GM10248 (cell line): ENCODE measurements at places on chromosomes 11 and 22.

DNA sequence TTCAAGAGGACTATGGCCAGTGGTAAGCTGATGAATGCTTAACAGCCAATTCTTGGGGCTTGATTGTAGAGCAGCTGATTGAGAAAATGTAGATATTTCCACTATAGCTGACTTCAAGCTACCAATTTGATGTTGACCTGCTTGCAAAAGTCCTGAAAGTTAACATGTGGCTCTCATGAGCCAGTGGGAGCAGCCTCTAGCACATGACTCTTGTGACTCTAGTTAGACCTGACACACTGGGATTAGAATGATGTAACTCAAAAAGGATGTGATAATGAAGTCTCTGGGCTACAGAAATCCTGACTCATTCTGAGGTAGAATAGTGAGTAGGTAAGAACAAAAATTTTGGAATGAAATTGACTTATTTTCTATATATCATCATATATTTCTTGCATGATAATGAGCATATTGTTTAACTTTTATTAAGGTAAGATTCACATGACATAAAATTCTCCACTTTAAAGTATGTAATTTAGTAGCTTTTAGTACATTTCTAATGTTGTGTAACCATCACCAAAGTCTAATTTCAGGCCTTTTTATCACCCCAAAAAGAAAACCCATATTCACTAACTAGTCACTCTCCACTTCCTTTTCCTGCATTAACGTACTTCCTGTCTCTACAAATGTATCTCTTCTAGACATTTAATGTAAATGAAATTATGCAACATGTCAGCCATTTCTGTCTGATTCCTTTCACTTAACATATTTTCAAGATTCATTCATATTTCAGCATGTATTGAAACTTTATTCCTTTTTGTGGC is 16.1 kb upstream of the OR52H1 start:
- DNase-seq = no peak

- no peak for DNase-seq
Observed at GRCh38 chr22:17117890-17118289, 3.3 kb downstream of the TMEM121B start.

DNA sequence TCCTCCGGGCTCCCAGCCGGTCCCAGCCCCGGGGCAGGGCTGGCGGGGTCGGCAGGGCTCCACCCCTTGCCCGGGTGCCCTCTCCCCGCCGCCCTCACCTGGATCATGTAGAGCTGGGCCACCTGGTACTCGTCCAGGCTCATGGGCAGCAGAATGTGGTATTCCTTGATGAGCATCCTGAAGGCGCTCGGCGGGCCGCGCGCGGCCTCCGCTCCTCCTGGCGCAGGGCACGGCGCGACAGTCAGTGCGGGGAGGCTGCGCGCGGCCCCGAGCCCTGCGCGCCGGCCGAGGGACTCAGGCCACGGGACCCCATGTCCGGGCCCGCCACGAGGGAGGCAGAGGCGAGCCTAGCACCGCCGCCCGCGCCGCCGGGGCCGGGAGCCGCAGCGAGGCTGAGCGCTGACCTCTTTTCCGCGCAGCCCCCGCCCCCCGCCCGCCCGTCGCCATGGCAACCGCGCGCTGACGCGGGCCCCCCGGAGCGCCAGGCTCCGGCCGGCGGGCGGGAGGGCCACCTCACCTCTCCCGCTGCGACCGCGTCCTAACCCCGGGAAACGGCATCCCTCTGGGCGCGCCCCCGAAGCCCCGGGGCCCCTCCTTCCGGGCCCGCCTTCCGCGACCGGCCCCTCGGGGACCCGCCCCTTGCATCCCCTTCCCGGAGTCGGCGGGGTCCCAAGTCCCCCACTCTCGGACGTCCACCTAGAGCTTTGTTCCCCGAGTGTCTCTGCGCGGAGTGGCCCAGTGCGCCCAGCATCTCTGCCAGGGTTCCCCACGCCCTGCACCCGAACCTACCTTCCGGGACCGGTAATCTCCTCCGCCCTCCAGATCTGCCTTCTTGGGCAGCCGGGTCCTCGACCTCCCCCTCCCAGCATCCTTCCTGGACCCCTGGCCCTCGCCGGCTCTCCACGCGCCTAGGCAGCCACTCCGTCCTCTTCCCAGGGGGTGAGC is 886 bp downstream of the PITPNM1 start:
- peak; percentile 51 for DNase-seq

DNA sequence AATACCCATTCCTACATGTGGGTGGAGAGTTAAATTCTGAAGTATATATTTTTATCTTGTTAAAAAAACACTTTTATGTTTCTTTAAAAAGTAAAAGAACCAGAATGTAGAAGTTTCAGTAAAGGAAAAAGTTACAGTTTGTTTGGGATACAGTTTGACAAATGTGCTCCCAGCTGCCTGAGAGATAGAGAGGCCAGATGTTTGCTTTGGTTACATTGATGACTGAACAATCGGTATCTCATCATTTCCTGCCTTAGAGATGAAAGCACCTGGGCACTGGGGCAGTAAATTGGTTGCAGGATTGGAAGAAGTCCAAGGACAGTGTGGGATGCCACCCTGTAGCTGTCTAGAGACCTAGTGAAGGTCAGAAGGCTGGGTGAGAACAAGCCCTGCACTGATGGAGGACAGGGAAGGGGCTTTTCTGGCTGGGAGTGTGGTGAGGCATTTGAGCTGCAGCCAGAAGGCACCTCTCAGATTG is 16.6 kb downstream of the MED15 start:
- DNase-seq = no peak

- DNase-seq = no peak
Observed at GRCh38 chr22:25388866-25389540, 169.6 kb downstream of the CRYBB2 start.

- no peak for DNase-seq
Observed at GRCh38 chr11:123474994-123475393, 44.9 kb downstream of the GRAMD1B start.

DNA sequence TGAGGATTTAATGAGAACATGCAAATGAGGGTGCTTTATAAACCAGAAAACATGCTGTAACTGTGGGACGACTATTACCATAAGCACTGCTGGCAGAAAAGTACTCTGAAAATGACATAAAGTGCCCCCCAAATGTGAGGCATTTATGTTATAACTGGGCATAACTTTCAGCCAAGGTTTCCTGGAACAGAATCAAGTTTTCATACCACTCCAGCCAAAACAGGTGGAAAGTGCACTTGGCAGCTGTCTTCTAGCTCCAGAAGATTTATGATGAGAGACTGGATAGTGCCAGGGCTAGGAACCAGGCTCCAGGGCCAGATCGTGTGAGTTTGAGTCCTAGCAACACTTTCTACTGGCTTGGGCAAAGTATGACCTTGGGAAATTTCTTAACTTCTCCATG is 339.2 kb downstream of the TENM4 start:
- no peak for DNase-seq

DNA sequence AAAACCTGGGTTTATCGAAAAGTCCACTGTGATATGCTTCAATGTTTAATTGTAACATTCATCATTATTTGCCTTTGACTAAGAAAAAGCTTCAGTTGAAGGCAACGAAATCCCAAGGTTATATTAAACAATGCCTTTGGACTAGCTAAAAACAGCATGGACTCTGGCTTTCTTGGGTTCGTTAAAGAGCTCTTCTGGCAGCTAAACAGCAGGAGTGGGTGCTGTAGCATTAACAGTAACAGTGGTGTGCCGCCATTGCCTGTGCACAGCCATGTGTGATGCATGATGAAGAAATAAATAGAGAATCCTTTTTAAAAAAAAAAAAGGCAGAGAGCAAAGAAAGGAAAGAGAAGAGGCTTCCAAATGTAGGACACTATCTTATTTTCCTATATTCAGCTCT is 406.6 kb upstream of the FAT3 start:
- DNase-seq = no peak

DNA sequence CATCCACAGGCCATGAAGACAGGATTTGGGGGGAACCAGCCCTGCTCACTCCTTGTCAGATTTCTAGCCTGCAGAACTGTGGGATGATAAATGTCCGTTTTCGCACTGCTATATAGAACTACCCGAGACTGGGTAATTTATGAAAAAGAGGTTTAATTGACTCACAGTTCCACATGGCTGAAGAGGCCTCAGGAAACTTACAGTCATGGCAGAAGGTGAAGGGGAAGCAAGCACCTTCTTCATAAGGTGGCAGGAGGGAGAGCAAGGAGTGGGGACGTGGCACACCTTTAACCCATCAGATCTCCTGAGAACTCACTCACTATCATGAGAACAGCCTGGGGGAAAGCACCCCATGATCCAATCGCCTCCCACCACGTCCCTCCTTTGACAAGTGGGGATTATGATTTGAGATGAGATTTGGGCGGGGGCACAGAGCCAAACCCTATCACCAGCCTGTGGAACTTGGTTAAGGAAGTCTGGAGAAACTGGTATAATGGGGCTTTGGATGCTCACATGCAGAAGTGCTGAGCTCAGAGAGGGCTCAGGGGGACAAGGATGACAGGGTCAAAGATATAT is 50.7 kb downstream of the MYEOV start:
- DNase-seq = no peak
